ENCODE measurements at places on chromosomes 12 and 14.
A peak's percentile ranks its signal among the peaks of the same experiment; 100 is the strongest.

GRCh38 chr14:67883717-67884116, 64.1 kb downstream of the RAD51B start:
- DNase-seq = no peak

DNA sequence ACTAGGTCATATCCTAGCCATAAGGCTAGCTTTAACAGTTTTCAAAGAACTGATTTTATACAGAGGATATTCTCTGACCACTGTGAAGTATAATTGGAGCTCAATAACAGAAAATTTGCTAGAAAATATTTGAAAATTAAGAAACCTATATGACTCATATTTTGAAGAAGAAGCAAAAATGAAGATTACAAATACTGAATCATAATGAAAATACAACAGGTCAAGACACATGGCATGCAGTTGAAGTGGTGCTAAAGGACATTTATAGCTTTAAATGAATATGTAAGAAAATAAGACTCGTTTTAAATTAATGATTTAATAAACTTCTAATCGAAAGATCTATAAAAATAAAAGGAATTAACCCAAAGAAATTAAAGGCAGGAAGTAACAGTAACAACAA, 1234.6 kb downstream of the SLC16A7 start:
- no peak for DNase-seq

DNA sequence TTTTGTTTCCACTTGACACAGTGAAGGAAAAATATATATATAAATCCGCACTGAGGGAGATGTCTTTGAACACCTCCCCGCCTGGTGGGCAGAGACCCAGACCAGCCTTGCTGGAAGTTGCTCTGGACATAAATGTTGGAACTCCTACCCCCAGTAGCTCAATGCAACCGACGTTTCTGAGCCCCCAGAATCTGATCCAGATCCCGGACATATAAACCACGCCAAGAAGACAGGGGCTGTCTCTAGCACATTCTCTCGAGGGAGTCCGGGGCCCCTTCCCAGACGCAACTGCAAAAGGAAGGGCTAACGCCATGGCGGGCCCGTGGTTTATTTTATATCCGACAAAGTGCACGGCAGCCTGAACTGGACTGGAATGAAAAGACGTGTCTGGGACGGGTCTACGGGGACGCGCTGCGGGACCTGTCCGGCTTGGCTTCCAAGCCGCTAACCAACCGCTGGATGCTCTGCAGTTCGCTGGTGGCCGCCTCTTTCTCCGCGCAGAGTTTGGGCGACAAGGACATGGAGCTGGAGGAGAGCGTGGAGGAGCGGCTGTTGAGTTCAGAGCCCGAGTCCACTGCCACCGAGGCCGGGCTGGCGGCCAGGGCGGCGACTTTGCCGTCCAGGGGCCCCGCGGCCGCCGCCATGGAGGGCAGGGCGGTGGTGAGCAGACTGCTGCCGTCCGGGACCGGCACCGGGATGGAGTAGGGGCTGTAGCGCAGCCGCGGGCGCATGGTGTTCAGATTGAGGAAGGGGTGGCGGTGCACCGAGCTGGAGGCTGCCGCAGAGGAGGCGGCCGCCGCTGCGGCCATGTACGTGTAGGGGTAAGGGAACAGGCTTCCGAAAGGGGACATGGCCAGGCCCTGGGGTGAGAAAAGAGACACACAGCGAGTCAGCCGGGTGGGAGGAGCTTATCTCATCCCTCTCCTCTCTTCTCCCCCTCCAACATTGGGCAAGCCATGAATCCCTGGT, 12.2 kb downstream of the TBX3 start:
- no peak for DNase-seq

- no peak for DNase-seq
Measured at GRCh38 chr12:57149245-57149900, 2.0 kb upstream of the LRP1-AS start.

- DNase-seq = no peak
Measured at GRCh38 chr14:98826618-98827017, 445.4 kb downstream of the BCL11B start.

GRCh38 chr14:56119201-56119981, 1.2 kb downstream of the PELI2 start:
- peak; percentile 18 for DNase-seq

- DNase-seq = no peak
Measured at GRCh38 chr14:33987565-33988080, 36.7 kb upstream of the EGLN3 start.

DNA sequence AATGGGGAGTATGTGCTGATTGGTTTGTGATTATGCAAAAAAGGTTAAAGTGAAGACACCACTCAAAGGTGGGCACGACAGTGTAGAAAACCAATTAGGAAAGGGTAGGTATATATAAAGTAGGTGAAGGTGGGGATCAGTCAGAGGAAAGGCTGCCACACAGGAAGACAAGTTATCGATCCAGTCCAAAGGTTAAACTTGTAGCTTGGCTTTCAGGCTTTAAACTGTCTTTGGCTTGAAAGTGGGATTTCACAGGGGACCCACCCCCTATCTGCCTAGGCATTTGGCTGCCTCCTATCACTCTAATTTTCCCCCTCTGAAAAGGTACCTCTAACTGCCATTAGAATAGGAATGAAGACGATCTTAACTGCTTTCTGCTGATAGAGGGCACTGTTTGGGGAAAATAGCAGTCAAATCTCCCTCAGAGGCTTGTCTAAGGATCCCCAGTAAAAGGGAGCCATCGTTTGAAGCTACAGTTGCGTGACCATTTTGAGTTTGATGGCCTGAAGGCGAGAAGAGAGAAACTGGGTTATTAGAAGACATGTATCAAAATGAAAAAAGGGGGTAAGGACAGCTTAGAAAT, 250.2 kb downstream of the GPHN start:
- no peak for DNase-seq

DNA sequence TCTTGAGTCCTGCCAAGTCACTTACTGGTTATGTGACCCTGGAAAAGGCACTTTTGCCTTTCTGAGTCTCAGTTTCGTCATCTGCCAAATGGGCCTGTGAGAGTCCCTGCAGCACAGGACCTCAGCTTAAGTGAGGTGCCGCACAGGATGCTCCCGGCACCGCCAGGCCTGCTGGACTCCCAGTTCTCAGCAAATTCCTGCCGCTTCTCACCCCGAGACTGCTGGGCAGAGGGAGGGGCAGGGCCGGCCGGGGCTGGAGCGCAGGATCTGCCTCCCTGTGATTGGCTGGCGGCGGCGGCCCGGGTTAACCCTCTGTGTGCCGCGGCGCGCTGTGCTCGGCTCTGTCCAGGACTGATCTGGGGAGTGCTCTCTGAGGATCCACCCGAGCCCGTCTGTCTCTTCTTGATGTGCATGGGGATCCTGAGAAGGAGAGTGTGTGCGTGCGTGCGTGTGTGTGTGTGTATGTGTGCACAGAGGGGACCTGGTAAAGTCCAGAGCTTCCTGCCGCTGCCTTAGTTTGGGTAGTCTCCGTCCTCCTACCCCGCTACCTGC, 8.6 kb downstream of the SETD1B start:
- DNase-seq = peak; percentile 46

GRCh38 chr12:49051373-49051764, 9.2 kb downstream of the KMT2D start:
- DNase-seq = no peak

GRCh38 chr12:46788072-46788887, 37.5 kb downstream of the SLC38A4 start:
- no peak for DNase-seq

GRCh38 chr12:55663391-55663790, 26.7 kb downstream of the OR10P1 start:
- DNase-seq = no peak

DNA sequence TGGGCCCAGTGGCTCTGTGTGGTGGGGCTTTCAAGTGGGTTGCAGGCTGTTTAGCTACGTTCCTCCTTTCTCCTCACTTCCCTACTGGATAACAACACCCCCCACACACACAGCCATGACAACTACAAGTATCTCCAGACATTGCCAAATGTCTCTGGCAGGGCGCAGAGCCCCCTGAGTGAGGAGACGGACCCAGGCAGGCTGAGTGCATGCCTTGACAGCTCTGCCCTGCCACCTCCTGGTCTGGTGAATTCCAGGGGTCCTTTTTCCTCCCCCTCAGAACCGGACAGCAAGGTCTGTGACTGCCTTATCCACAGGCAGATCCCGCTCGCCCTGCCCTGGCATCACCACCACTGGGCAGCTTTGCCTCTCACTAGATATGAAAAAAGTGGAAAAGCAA, 276.5 kb downstream of the TMEM132C start:
- DNase-seq = no peak

GRCh38 chr12:79012636-79013035, 148.1 kb downstream of the SYT1 start:
- no peak for DNase-seq

DNA sequence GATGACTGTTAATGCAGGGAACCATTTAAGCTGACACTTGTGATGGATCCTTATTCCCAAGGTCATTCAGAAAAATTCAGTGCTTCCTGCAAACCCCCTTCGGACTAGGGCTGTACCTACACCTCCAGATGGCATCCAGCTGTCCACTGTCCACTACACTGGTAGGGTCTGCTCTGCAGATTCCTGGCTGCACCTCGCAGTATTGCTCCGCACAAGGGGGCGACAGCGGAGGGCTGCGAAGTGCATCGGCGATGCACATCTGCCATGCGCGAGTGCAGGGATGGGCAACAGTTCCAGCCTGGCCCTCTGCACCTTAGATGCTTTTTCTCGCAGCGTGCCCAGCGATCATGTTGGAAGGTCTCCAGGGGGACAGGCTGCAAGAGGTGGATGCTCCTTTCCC, 55.5 kb downstream of the KCNA5 start:
- DNase-seq = no peak

GRCh38 chr12:50050410-50051098, 6.8 kb upstream of the ASIC1 start:
- no peak for DNase-seq

DNA sequence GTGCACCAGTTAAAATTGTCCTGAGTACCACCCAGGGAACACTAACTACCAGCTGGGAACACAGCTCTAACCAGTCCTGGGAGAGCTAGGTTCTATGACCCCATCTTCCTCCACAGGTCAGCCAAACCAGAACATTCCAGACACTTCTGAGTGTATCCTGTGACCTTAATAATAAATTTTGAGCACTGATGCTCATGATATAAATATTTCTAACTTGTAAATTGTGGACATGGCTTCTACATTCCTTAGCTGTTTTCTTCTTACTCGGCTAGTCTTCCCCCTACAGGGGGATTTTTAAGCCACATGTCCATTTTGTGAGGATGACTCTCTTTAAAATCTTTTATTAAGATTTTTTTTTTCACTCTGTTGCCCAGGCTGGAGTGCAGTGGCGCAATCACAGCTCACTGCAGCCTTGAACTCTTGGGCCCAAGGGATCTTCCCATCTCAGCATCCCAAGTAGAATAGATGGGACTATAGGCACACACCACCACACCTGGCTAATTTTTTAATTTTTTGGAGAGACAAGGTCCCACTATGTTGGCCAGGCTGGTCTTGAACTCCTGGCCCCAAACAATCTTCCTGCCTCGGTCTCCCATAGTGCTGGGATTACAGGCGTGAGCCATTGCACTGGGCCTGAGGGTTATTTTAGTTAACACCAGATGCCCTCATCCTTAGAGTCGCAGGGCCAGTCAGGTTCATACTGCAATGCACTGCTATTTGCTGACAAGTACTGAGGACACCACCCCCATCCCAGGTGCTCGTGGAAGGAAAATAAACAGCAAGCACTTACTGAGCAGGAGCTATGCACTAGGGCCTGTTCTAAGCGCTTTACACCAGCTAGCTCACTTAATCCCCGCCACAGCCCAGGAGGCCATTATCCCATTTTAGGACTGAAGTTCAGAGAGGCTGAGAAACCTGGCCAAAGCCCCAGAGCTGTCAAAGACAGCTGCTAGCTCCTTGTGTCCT, 142.6 kb upstream of the NCOR2 start:
- peak; percentile 87 for DNase-seq

- DNase-seq = no peak
Measured at GRCh38 chr12:111953455-111953854, 59.5 kb downstream of the TMEM116 start.

DNA sequence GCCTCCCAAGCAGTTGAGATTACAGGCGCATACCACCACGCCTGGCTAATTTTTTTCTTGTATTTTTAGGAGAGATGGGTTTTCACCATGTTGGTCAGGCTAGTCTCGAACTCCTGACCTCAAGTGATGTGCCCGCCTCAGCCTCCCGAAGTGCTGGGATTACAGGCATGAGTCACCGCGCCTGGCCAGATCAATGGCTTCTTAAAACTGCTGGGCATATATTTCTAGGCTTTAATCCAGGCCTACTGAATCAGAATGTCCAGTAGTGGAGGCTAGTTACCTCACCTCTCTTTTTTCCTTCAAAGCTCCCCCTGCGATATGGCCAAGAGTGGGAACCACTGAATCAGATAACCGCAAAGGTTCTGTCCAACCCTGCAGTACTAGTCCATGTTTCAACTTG, 17.1 kb downstream of the POU6F1 start:
- DNase-seq = no peak

GRCh38 chr14:102629808-102630350, 37.4 kb downstream of the RCOR1 start:
- peak; percentile 48 for DNase-seq

DNA sequence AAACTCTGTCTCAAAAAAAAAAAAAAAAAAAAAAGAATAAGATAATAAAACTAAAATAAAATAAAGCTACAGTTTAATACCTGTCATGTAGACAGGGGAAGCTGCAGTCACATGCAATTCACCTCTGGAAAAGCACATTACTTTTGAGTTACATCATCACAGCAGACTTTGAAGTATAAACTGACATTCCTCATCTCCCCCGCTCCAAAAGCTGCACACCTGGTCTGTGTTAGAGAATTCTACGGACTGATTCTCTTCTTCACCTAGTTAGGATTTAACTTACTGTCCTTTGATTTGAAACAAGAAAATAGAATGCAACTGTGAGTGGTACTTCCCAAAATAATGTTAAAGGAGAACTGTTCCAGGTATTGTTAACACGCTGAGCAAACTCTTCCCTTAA, 25.1 kb downstream of the SPPL3 start:
- no peak for DNase-seq

DNA sequence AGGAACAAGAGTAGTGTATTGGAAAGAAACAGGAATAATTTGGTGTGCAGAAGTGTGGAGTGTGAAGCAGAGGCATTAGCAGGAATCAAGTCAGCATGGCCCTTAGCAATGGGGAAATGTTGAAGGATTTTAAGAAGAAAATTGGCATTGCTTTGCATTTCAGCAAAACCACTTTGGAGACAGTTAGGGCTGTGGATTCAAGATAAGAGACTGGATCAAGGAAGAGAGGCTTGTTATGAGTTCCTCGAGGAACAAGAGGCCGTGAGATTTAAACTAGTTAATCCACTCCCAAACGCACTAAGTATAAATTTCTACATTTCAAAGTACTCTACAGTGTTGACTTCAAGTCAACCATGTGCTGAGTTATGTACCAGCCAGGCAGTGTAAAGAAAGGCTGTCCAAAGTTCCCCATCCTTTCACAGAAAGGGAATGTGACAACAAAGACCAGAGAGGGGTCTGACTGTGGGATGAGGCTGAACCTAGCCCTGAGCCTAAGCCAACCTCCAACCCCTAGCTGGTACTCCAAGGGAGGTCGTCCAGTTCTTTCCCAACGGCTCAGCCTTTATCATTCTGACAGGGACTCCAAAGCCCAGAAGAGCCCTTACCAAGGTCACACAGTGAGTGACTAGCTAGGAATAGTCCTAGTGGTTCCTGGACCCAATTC, 91.2 kb upstream of the BMP4 start:
- no peak for DNase-seq

GRCh38 chr12:3905664-3906063, 32.5 kb upstream of the PARP11 start:
- no peak for DNase-seq

- no peak for DNase-seq
Measured at GRCh38 chr14:92277031-92277430, 45.9 kb upstream of the SLC24A4 start.

Data from NCI-H510A (cell line).